Stimulated activated CD4-positive, alpha-beta T cell treated with anti-CD3 and anti-CD28 coated beads, Interleukin-4, amount 100 ng/mL, for 1 hour (primary cell): ENCODE measurements at places on chromosomes 4 and X.

GRCh38 chr4:124469981-124470380, 242.6 kb downstream of the ANKRD50 start:
- DNase-seq = no peak

- DNase-seq = no peak
Observed at GRCh38 chr4:156766846-156767245, 204.8 kb downstream of the PDGFC start.

DNA sequence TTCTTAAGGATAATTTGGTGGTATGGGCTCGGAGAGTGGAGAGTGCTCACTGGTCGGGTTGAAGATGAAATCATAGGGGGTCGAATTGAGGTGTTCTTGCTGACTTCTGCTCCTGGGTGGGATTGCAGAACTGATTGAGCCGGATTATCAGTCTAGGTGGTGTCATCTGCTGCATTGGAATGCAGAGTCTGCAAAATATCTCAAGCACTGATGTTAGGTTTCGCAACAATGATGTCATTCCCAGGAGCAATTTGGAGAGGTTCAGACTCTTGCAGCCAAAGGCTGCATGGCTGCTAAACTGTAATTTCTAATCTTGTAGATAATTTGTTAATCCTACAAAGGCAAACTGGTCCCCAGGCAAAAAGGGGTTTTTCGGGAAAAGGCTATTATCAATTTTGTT, 67.7 kb downstream of the RHOH start:
- DNase-seq = no peak

GRCh38 chr4:1598206-1599025, 85.7 kb downstream of the FAM53A start:
- no peak for DNase-seq

- no peak for DNase-seq
Observed at GRCh38 chr4:15988222-15988621, 25.2 kb upstream of the FGFBP2 start.
